Mammary epithelial cell (primary cell): ENCODE measurements at places on chromosomes 4 and X. TPM values are rescaled to one million over a fixed set of nuclear protein-coding genes. Genes with fewer than 3 reads are reported as not detected.

The PGAM4 gene
- polyA plus RNA-seq, result 0.48 TPM

The GUCY2F gene
- polyA plus RNA-seq, result not detected

The SORBS2 gene
- 3.6 TPM for polyA plus RNA-seq

The HSFX2 gene
- 0.06 TPM for polyA plus RNA-seq

The DGKK gene
- not detected for polyA plus RNA-seq
